ENCODE measurements at places on chromosomes 3 and 15. TPM values are rescaled to one million over a fixed set of nuclear protein-coding genes. Genes with fewer than 3 reads are reported as not detected.

DNA sequence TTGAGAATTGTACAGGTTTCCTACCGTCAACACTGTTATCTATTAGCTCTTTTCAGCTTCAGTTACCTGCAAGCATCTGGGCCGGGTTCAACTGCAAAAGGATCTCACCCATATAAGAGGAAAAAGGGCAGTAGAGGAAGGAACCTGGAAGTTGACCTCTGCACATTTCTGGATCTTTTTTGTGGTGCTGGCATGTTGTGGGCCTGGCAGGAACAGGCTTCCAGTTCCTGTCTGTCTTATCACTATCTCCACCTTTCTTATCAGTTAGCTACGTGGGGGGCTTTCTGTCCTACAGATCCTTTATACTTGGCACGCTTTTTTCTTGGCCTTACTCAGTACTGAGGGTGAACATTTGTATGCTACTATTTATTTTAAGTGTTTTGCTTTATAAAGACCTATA lies 42.2 kb upstream of the TJP1 start:
- no peak overlapping the region for H3K4me3 ChIP-seq
- H3K27ac ChIP-seq: no peak overlapping the region
- peaks cover 2% of the 10 kb centered on the region for H3K27me3 ChIP-seq

GRCh38 chr15:90208356-90208755 lies 7.2 kb downstream of the SEMA4B start:
- H3K4me1 ChIP-seq: peaks cover 9% of the 10 kb centered on the region
- H3K4me3 ChIP-seq: no peak overlapping the region
- no peak overlapping the region for H3K27ac ChIP-seq
- peaks cover 5% of the 10 kb centered on the region for H3K36me3 ChIP-seq

SIDT1 gene
- 48.3 TPM for total RNA-seq

PLA2G4E gene
- not detected for total RNA-seq

MASP1 gene
- not detected for total RNA-seq

ISLR gene
- not detected for total RNA-seq

- DNase-seq: no peak
- no peaks in the 10 kb centered on the region for H3K27me3 ChIP-seq
- no peak overlapping the region for H3K27ac ChIP-seq
- no peaks in the 10 kb centered on the region for H3K4me1 ChIP-seq
- H3K36me3 ChIP-seq: no peaks in the 10 kb centered on the region
Measured at GRCh38 chr3:55172913-55173312, 245.1 kb upstream of the LRTM1 start.

THRB gene
- total RNA-seq: not detected

- DNase-seq: peak; percentile 52
- H3K4me1 ChIP-seq: peaks cover 33% of the 10 kb centered on the region
- peak overlapping the region; percentile 65 for H3K4me3 ChIP-seq
- H3K27me3 ChIP-seq: no peaks in the 10 kb centered on the region
Measured at GRCh38 chr15:29089731-29090616, 179.6 kb downstream of the NSMCE3 start.

GRCh38 chr3:190339130-190339529 lies 16.9 kb upstream of the CLDN1 start:
- no peaks in the 10 kb centered on the region for H3K36me3 ChIP-seq
- H3K27ac ChIP-seq: no peak overlapping the region
- H3K4me3 ChIP-seq: no peak overlapping the region
- H3K27me3 ChIP-seq: peaks cover 2% of the 10 kb centered on the region
- no peak for DNase-seq

HACD3 gene
- 34.5 TPM for total RNA-seq

DNA sequence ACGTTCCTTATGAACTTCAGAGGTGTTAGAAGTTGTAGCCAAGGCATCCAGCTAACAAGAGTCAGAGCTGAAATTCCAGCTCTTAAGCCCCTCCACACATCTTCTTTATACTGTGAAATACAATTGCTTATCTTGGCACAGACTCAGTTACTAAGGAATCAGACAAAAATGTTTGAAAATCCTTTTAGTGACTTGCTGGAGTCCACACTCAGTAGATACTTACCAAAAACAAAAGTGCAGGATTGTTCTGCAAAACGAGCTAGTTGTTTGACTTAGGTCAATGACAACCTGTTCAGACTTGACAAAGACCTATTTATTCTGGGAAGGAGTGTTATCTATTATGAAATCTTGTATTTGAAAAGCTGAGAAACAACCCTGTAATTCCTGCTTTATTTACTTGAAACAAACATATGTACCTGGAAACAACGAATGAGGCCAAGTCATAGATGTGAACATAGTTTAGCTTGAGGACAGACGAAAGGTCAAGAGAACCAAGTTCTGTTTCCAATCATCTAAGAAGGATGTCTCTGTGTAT lies 38.5 kb downstream of the B3GNT5 start:
- DNase-seq: no peak
- H3K36me3 ChIP-seq: peaks cover 31% of the 10 kb centered on the region
- no peak overlapping the region for H3K27ac ChIP-seq
- H3K4me1 ChIP-seq: peaks cover 7% of the 10 kb centered on the region
- H3K27me3 ChIP-seq: no peaks in the 10 kb centered on the region
- H3K4me3 ChIP-seq: no peak overlapping the region

GRCh38 chr3:134804508-134805480 lies 9.7 kb downstream of the EPHB1 start:
- H3K4me1 ChIP-seq: peaks cover 28% of the 10 kb centered on the region
- H3K27me3 ChIP-seq: peaks cover 52% of the 10 kb centered on the region
- H3K4me3 ChIP-seq: no peak overlapping the region
- DNase-seq: no peak

DNA sequence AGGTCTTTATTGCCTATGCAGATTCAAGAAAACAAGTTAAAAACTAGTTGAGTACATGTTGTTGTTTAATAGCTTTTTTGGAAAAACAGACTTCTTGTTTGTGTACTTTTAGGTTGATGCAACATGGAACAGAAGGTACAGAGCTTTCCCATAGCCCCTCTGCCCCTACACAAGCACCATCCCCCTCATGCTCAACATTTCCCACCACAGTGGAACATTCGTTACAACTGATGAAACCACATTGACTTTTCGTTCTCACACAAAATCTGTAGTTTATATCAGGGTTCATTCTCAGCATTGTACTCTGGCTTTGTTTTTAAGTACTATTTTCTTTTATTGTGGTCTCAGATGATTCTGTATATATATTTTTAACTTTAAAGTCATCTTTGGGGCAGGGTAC lies 1054.6 kb downstream of the NTRK3 start:
- DNase-seq: no peak
- H3K4me1 ChIP-seq: no peaks in the 10 kb centered on the region
- H3K27ac ChIP-seq: no peak overlapping the region
- H3K27me3 ChIP-seq: no peaks in the 10 kb centered on the region

- no peaks in the 10 kb centered on the region for H3K27me3 ChIP-seq
- no peak overlapping the region for H3K4me3 ChIP-seq
- DNase-seq: no peak
- H3K4me1 ChIP-seq: peaks cover 7% of the 10 kb centered on the region
- H3K36me3 ChIP-seq: peaks cover 29% of the 10 kb centered on the region
Measured at GRCh38 chr15:100565591-100565990, 36.4 kb downstream of the LINS1 start.

GRCh38 chr3:145055375-145056076 lies 1083.9 kb downstream of the DIPK2A start:
- no peaks in the 10 kb centered on the region for H3K4me1 ChIP-seq
- no peaks in the 10 kb centered on the region for H3K36me3 ChIP-seq

FAM174B gene
- 1.4 TPM for total RNA-seq

ZNF502 gene
- 2.9 TPM for total RNA-seq

DNA sequence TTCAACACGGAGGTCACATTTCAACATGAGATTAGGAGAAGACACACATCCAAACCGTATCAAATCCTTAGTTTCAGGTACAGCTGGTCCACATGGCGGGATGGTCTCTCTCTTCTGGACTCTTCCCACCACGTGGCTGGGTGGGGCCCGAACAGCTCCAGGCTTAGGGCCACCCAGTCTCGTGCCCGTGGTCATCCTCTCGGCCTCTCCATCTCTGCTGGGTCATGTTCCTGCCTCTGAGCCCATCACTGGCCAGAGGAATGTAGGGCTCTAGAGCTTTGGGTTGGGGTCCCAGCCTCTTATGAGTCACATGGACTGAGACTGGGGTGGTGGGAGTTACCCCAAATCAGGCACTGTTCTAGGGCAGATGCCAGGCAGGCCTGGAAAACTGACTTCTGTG lies 12.2 kb downstream of the SYNM start:
- H3K27ac ChIP-seq: no peak overlapping the region
- DNase-seq: no peak
- H3K36me3 ChIP-seq: no peaks in the 10 kb centered on the region
- no peaks in the 10 kb centered on the region for H3K4me1 ChIP-seq
- no peak overlapping the region for H3K4me3 ChIP-seq

DNA sequence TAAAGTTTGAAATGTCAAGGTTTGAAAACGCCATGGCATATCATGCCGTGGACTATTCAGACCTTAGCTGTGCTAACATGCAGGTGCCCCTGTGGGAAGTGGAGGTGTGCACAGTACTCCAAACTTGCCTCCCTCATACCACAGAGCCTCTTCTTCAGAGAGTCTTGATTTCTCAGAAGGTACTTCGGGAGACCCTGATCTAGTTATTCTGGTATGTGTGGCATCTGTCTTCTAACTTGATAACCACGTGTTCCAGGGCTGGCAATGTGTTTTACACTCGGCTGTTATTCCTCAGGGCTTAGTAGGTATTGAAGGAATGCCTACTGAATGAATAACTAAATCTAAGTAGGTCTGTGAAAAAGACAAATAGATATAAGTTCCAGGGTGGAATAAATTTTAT lies 309.9 kb downstream of the CLSTN2 start:
- H3K4me1 ChIP-seq: no peaks in the 10 kb centered on the region
- no peak overlapping the region for H3K27ac ChIP-seq
- no peak for DNase-seq
- H3K36me3 ChIP-seq: no peaks in the 10 kb centered on the region
- no peak overlapping the region for H3K4me3 ChIP-seq

DNA sequence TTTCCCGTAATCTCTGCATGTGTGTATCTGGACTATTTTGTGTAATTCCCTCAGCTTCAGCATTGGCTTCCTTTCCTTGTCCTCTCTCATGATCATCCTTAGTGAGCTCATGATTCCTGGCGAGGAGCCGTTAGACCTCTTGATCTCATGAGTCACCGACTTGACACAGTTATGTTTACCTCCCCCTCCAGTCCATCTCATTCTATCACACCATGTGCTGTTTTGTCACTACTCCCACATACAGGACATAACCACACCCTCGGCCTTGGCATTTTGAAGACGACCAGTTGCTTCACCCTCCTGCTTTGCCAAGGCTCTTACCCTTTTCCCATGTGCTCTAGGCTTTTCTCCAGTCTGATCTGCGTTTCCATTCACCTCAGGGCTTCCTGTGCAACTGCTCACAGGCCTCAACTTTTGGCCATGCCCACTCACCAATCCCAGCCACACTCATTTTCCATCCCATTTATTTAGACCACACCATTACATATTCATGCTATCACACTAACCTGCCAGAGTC lies 41.5 kb downstream of the CP start:
- H3K4me1 ChIP-seq: peaks cover under 1% of the 10 kb centered on the region
- no peaks in the 10 kb centered on the region for H3K27me3 ChIP-seq
- H3K27ac ChIP-seq: no peak overlapping the region
- H3K4me3 ChIP-seq: no peak overlapping the region

DNA sequence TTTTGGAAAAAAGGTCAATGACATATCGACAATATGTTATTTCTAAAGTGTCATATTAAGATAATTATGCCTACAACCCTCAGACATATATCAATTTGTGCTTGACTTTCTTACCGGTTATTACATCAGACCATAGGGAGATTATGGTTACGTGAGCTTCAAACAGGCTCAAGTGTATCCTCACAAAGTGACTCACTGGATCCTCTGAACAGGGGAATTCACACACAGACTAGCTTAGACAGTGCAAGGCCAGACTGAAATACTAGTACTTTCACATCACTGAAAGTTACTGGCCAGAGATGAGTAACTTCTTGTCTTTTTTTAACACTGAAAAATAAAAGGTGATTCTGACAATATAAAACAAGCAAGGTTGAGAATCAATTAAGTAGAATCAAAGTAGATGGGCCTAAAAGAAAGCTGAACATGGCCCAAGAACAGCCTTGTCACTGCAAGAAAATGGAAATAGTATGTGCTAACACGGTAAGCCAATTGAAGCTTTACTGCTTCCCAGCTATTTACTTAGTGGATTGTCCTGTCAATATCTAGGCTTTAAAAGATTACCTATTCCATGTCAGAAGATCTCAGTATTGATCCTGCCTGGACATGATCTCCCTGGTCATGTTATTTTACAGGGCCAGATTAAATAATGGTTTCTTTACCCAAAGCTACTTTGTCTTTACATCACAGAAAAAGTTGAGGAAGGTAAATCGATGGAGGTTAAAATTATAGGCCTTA lies 848.6 kb downstream of the ROBO1 start:
- DNase-seq: no peak
- H3K4me3 ChIP-seq: no peak overlapping the region
- H3K4me1 ChIP-seq: peaks cover 6% of the 10 kb centered on the region
- no peaks in the 10 kb centered on the region for H3K36me3 ChIP-seq
- peaks cover 2% of the 10 kb centered on the region for H3K27me3 ChIP-seq

POLQ gene
- total RNA-seq: 25.9 TPM

DNA sequence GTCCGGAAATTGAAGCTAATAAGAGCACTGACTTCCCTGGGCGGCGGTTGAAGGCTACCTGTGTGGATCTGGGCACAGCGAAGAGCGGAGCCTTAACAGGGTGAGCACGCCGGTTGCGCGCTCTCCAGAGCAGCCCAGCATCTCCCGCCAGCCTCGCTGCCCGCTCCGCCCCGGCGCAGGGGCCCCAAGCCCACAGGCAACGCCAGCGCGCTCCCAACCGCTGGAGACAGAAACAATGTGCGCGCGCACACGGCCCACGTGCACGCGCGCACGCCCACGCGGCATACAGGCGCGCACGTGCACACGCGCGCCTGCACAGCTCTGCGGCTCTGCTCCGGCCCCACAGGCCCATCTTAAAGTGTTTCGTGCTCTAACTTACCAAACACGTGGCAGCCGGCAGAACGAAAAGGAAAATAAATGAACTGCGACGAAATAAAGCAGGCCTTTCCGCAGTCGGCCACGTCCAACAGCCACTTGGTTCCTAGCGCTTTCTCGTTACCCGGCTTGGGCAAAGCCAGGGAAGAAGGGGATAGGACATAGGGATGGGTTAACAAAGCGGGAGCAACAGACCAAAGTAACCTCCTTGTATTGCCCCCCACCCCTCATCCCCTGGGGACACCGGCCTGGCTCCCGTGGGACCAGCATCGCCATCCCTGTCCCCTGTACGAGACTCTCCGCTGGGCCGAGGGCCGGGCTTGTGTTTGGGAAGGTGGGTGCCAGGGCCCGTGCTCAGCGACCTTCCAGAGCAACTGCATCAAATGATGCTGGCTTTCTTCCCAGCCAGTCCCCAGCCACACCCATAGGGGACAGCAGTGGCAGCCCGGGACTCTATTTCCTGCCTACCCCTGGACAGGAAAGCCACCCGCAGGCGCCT lies 203.7 kb downstream of the ABHD5 start:
- peaks cover 64% of the 10 kb centered on the region for H3K27me3 ChIP-seq
- H3K4me1 ChIP-seq: peaks cover 4% of the 10 kb centered on the region
- H3K27ac ChIP-seq: no peak overlapping the region
- H3K36me3 ChIP-seq: no peaks in the 10 kb centered on the region
- H3K4me3 ChIP-seq: peak overlapping the region; percentile 74

- H3K4me3 ChIP-seq: no peak overlapping the region
- H3K4me1 ChIP-seq: no peaks in the 10 kb centered on the region
- peaks cover 26% of the 10 kb centered on the region for H3K27me3 ChIP-seq
- H3K27ac ChIP-seq: no peak overlapping the region
- no peak for DNase-seq
Measured at GRCh38 chr15:57922776-57923175, 142.7 kb downstream of the ALDH1A2 start.
